Activated CD4-positive, alpha-beta T cell treated with anti-CD3 and anti-CD28 coated beads, Interleukin-10, Interleukin-2, amounts not matched to agents 100 ng/mL and 50 ng/mL, durations not matched to agents 16 hours and 8 hours (primary cell): ENCODE measurements at places on chromosomes 4 and X.

- DNase-seq, result no peak
Measured at GRCh38 chr4:26161030-26161824, 159.6 kb upstream of the RBPJ start.

DNA sequence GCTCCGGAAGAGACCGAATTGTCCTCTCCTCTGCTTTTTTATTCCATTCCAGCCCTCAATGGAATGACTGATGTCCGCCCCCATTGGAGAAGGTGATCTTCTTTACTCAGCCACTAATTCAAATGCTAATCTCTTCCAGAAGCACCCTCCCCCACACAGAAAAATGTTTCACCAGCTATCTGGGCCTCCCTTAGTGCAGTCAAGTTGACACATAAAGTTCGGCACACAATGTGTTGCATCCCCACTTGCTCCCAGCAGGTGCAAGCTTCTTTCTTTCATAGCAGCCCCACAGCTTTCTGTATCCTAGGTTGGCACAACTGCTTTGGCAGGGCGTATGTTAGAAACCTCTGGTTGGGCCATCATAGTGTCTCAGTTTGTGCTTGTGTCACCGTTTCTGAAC is 73.3 kb upstream of the TLR3 start:
- no peak for DNase-seq

DNA sequence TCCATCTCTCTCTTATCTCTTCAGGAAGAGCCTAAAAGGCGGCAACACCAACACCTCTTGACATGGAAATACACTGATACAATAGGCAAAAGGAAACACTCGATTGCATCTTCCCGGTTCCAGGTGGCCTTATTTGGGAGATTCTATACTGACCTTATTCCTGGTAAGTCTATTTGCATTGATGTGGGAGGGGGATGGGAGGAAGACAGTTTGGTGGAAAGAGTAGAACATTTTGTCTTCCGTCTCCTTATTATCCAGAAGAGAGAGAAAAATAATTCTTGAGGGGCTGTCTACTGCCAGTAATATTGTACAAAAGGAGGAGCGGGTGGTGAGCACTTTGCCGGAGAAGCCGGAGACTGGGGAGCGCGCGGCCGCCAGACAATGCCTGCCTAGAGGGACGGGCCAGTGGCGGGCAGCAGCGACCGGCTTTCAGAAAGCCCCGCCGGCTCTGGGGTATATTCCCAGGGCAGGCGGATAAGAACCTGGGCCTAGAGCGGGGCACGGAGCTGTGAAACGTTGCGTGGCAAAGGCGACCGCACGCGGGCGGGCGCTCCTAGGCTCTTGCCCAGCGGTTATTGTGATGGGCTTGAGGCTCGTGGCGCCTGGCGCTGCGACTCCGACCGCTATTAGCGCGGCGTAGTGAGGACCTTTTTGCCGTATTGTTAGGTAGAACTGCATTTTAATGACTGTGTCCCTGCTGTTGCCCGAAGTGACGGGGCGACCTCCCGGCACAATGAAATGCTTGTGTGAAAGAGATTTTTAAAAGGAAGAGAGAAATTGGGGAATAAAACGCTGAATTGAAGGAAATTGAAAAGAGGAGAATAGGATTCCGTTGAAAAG is 518 bp downstream of the PRDM8 start:
- DNase-seq, result no peak

- DNase-seq, result no peak
Measured at GRCh38 chr4:108070775-108071174, 81.1 kb downstream of the HADH start.

DNA sequence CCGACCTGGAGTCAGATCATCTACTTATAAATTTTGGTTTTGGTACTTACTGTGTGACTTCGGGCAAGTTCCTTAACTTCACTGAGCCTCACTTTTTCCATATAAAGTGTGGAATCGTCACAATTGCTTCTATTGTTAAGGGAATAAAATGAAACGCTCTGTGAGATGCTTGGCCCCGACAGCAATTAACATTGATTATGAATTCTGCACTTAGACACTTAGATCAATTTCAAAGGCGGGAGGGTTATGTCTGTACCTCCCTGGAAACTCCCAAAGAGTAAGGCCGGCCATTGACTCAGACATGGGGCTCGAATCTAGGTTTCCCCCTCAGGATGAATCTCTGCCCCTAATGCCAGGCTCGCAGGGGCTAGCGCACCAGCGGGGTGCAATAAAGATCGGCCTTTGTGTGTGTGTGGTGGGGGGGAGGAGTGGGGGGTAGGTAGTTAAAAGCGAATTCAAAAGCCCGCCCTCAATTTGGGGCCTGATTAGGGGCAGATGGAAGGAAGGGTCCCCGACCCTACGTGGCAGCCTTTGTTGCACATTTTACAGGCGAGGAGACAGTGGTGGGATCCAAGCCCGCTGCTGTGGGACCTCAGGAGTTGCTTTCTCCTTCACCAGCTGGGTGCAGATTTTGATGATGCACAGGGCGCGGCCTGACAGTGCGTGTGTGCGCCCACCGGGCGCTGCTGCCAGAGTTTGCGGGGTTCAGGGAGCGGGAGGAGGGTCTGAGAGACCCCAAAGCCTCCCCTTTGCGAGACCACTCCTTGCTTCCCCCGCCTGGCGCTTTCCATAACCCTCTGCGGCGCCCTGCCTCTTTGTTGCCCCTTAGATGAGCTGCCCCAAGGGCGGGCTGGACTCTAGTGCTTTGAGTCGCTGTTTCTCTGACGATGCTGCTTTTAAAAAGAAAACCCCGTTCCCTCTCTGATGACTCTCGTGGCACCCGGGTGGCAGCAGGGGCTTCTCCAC is 9.6 kb downstream of the MSX1 start:
- no peak for DNase-seq

DNA sequence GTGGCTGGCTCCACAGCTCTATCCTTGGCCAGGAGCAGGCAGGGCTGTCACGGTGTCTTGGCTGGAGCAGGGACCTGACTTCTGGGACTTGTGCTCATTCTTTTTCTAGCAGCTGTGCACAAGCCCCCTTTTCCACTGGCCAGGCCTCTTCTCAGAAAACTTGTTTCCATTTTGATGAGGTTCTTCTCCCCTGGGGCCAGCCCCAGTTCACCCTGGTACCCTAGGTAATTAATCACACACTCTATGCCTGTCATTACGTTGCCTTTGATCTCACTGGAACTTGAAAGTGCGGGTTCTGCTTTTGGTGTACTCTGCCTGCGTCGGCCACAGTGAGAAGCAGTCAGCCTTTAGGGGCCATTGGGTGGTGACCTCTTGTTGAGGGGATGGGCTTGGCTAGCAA is 26.6 kb downstream of the DRD5 start:
- no peak for DNase-seq

- no peak for DNase-seq
Measured at GRCh38 chr4:17526695-17527477, 11.9 kb downstream of the CLRN2 start.

GRCh38 chrX:138775517-138775916 is 64.0 kb upstream of the FGF13 start:
- peak; percentile 17 for DNase-seq

DNA sequence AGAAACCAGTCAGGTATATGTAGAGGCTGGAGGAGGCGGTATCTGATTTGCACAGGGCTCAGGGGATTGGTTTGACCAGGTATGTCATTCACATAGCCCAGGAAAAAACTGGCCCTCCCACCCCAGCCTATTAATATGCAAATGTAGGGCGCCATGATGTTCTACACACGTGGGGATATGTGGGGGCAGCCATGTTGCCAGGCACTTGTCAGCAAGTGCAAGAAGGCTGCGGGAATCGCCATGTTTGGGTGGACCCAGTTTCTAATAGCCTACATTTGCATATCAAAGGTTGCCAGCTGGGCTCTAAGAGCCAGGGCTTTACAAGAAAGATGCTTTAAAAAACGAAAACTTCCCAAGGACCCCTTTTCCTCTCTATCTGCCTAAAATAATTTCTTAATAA is 335.1 kb downstream of the SMARCA1 start:
- no peak for DNase-seq

GRCh38 chr4:23369331-23369730 is 520.5 kb downstream of the PPARGC1A start:
- no peak for DNase-seq

GRCh38 chr4:108398316-108398715 is 222.1 kb upstream of the RPL34 start:
- DNase-seq, result no peak

DNA sequence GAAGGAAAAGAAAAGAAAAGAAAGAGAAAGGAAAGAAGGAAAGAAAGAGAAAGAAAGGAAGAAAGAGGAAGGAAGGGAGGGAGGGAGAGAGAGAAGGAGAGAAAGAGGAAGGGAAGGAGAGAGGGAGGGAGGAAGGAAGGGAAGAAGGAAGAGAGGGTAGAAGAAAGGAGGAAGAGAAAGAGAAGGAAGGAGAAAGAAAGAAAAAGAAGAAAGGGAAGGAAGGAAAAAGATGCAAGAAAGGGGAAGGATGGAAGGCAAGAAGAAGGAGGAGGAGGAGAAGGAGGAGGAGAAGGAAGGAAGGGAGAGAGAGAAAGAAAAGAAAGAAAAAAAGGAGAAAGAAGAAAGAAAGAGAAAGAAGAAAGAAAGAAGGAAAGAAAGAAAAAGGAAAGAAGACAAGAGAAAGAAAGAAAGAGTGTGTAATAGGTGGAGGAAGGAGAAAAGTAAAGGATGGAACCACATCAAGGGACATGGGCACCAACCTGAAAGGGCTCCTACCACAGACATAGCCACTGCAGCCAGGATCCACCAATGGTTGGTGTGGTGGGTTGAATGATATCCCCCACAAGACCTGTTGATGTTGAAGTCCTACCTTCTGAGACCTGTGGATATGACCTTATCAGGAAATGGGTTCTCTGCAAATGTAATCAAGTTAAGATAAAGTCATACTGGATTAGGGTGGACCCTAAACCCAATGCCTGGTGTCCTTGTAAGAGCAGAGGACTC is 80.2 kb downstream of the RELL1 start:
- no peak for DNase-seq

DNA sequence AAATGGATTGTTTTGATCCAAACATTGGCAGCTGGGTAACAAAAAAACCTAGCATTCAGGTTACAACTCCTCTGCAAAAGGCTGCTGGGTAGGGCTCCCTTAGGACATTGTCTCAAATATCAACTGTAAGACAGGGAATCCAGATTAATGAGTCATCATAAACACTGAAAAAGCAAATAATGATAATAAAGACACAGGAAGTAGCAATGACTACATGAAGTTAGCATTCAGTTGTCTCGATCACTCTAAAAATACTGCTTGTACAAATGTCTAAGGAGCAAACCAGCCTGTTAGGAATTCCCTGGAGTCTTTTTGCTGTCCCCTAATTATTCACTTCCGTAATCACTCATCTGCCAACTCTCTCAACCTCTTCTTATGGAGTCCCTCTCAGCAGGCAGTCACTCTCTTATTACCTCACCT is 259.2 kb downstream of the GPC3 start:
- DNase-seq, result no peak

DNA sequence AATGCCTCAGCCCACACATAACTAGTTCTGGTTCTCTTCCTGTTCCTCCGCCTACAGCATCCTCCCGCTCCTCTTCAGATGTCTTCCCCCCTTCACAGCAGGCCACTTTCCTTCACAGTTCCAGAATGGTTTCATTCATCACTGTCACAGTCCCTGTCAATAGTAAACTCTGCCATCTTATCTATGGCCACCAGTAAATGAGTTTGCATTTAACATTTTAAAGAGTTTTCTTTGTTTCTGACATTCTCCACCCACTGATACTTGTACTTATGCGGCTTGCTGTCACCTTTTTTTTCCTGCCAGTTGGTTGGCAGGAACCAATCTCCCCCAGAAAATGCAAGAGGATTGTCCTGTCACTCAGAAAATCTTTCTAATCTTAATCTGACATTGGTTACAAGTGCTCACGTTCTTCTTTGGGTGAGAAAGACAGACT is 114.1 kb downstream of the GLUD2 start:
- peak; percentile 34 for DNase-seq

GRCh38 chr4:95749204-95749603 is 90.7 kb upstream of the PDHA2 start:
- DNase-seq, result no peak

- no peak for DNase-seq
Measured at GRCh38 chr4:84389406-84389805, 109.7 kb downstream of the NKX6-1 start.

- DNase-seq, result no peak
Measured at GRCh38 chr4:6322067-6322760, 52.6 kb downstream of the WFS1 start.

DNA sequence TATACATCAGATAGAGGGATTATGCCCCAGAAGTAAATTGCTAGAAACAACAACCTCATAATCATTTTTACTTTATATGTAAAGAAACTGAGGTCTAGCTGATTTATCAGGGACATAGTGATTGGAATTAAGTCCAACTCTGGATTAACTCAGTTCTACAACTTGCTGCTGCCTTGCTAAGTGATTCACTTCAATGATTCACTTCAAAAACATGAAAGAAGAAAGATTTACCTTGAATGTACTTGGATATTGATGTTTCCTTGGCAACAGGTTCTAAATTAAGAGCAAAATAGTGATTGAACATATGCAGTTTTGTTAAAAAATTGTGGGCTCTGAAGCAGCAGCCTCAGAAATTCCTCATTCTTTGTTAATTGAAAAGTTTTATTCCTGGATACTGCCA is 99.8 kb upstream of the H2AZ1 start:
- DNase-seq, result no peak

DNA sequence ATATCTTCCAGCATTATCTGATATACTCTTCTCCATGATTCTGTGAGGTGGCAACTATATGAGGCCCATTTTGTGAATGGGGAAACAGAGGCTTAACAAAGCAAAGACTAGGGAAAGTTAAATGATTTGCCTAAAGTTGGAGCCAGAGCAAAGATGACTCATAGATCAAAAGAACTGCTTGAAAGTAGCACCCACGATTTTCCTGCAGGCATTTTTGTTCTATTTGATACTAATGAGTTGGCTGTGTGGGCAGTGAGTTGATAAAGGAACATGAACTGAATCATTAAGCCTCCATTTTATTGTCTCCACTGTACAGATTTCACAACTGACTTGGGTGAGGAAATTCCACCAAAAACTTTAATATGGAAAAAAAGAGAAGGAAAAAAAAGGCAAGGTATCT is 138.9 kb upstream of the IGFBP7 start:
- no peak for DNase-seq

DNA sequence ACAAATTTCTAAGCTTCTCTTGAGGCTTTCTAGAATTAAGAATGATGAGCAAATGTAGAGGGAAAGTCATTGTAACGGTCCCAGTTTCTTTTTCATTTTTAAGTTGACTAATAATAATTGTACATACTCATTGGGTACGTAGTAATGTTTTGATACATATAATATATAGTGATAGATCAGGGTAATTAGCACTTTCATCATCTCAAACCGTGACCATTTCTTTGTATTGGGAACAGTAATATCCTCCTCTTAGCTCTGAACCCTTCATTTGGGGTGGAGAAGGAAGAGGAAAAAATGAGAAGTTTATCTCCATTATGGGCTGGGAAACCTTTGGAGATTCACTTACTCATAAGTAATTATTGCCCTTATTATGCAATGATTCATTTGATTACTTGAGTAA is 39.0 kb upstream of the GBA3 start:
- DNase-seq, result no peak

- DNase-seq, result no peak
Measured at GRCh38 chr4:519203-519651, 20.2 kb downstream of the PIGG start.
